Stimulated activated CD8-positive, alpha-beta memory T cell treated with anti-CD3 and anti-CD28 coated beads, Interleukin-7, amount 100 ng/mL, for 4 hours (primary cell): ENCODE measurements at places on chromosomes 13 and 19.

- DNase-seq, result no peak
These were observed 919.9 kb downstream of the SLITRK1 start for GRCh38 chr13:82962397-82962796.

- DNase-seq, result no peak
These were observed 1.1 kb upstream of the ZNF845 start for GRCh38 chr19:53332484-53332883.

DNA sequence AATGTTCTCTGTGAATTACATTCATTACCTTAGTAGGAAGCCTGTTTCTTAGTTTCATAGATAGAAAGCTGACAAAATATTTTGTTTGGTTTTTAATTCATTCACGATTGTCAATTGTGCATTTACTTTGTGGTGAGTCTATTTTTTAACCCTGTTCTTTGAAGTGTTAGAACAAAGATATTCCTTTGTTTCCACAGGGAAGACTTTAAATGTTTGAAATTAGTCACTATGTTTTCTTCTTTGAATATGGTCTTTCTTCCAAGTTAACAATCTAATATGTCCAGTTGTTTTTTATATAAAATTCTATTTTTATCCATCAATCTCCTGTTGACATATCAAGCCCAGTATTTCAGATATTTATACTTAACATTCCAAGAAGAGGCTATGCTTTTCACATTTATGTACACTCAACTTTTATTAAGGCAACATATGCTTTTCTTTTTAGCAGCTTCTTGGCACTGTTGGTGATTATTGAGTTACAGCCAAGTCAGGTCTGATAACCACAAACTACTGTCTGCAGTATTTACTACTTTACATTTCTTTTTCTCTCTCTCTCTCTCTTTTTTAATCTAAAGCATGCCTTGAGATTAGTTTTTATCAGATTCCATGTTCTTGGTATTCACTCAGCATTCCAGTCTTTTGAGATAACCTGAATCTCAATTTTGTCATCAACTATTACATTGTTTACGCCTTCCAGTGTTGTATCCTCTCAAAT, 812.8 kb upstream of the SLC10A2 start:
- DNase-seq, result no peak

DNA sequence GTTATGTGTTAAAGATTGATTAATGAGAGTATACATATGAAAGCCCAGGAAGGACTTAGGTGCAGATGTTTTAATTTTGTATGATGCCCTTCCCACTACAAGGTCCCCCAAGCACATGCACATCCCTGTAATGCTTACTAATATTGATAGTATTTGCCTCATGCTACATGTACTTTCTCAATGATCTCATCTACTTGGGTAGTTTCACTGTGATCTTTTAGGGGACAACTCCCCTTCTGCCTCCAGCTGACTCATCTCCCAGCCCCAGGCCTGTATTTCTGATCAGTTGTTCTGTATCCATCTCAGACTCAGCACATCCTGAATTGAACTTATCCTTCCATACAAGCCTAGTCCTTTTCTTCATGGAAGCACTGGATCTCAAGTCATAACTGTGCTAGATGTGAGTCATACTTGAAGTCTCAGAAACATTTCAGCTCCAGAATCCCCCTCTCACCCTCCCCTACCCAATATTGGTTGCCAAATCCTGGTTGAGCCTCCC, 49.4 kb upstream of the INTS6 start:
- DNase-seq, result no peak

GRCh38 chr13:42574435-42575311, 721 bp downstream of the TNFSF11 start:
- peak; percentile 63 for DNase-seq
